RPMI7951 (cell line): ENCODE measurements at places on chromosomes 2 and 18.

DNA sequence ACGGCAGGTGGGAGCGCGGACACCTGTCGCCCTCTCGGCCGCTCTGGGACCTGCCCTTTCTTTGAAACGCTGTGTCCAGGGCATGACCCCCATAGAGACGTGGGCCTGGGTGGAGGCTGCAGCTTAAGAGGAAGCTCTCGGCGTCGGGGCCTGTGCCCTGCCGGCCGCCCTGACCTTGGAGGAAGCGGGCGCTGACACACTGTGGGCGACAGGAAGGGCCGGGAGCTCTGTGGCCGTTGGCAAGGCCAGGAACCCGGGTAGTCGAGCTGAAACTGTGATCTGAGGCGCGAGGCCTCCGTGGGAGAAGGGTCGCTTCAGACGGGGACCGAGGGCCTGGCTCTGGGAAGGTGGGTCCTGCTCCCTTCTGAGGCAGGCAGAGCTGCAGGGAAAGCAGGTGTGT is 28.2 kb downstream of the KCNG2 start:
- DNase-seq: no peak

- no peak for DNase-seq
Observed at GRCh38 chr2:85210511-85210910, 77.3 kb downstream of the TCF7L1 start.

DNA sequence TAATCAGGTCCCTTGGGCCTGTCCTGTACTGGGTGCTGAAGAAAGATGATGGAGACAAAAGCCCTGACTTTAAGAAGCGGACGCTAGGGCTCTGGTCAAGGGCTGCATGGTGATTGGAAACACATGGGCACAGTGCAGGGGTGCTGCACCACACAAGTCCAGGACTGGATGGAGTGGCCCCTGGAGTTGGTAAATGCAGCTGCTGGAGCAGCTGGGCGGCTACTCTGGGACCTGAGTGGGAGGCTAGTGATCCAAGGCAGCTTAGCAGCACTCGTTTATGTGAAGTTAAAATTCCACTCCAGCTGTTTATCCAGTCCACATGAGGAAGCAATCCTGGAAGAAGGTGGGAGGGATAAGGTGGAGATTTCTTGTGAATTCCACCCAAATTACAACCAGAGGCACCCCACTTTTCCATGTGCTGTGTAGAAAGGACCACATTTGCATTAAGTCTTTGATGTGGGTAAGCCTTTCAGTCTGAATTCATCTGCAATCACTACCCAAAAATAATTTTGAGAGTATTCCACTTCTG is 24.9 kb downstream of the MERTK start:
- DNase-seq: peak; percentile 71

- DNase-seq: peak; percentile 82
Observed at GRCh38 chr2:191878548-191879279, 31.8 kb upstream of the CAVIN2 start.

- no peak for DNase-seq
Observed at GRCh38 chr2:152470861-152471854, 136.2 kb downstream of the FMNL2 start.

DNA sequence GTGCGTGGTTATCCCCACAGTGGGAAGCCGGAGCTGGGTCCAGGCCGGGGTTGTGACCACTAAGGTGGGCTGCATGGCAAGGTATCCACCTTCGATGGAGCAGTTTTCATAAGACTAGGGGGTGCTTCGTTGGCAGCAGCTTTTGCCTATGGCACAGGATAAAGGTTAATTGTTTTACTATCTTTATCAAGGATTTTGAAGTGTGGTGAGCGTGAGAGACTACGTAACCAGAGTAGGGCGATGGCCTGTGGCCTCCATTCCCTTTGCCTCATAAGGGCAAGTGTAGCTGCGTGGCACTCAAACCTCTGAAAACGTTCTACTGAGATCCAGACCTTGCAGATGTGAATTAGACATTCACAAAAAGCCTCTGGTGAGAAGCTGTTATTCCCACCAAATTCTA is 206.6 kb downstream of the ACKR3 start:
- no peak for DNase-seq

- DNase-seq: no peak
Observed at GRCh38 chr2:60544062-60544461, 9.4 kb downstream of the BCL11A start.

- peak; percentile 67 for DNase-seq
Observed at GRCh38 chr2:26144953-26145680, 27.8 kb upstream of the GAREM2 start.

DNA sequence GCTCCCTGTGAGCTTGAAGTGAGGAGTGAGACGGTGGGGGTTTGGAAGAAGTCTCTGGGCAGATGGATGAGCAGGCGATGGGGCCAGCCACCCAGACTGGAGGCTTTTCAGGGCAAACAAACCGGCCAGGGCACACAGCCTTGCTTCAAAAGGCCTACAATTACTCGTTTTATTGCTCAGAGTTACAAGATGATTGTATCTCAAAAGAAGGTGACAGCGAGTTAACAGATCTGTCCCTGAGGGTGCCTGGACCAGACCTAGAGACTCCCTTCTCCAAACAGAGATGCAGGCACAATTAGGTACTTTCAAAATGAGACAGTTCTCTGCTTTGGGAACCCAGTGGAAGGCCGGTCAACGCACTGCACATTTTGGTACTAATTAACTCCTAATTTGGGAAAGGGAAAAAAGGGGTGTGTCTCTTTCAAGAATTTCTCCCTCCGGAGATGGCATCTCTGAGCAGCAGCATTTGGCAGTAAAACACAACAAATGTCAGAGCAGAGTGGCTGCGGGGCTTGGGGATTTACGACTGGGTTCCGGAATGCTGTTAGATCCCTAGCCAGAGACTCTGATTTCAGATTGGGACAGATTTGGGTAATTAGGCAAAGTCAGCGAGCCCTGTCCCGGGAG is 226.7 kb downstream of the TTC32 start:
- DNase-seq: peak; percentile 92

- DNase-seq: no peak
Observed at GRCh38 chr2:98015671-98016070, 19.9 kb upstream of the TMEM131 start.

DNA sequence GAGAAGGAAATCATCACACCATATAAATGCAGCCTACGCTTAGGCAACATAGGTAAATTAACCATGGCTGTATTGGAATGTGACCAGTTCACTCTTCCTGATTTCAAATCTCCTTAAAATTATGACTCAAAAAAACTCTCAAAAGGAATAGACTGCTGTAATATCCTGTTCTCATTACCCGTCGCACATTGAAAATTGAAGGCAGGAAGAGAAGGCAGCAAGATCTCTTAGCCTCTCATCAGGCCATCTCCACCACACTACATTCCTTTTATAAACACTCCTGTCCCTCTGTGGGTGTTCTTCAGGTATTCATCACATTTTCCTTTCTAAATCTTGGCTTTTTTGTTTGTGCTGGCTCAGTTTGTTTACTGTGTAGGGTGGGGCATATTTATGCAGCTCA is 83.2 kb downstream of the PPP1R1C start:
- DNase-seq: peak; percentile 6

DNA sequence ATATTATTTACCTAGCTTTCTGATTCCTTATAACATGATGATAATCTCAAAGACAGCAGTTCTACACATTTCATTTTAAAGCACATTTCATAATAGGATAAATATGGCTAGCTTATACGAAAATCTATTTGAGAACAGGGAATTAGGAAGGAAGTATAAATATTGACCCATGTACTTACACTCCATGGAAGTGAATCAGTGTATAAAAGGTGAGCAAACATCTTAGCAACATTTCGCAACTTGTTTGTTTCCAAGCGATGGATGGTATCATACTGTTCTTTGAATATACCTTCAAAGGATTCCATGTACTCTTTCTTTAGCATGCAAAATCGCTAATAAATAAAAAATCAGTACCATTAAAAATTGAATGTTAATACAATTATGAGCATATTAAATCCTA is 53.1 kb downstream of the CWC22 start:
- no peak for DNase-seq

DNA sequence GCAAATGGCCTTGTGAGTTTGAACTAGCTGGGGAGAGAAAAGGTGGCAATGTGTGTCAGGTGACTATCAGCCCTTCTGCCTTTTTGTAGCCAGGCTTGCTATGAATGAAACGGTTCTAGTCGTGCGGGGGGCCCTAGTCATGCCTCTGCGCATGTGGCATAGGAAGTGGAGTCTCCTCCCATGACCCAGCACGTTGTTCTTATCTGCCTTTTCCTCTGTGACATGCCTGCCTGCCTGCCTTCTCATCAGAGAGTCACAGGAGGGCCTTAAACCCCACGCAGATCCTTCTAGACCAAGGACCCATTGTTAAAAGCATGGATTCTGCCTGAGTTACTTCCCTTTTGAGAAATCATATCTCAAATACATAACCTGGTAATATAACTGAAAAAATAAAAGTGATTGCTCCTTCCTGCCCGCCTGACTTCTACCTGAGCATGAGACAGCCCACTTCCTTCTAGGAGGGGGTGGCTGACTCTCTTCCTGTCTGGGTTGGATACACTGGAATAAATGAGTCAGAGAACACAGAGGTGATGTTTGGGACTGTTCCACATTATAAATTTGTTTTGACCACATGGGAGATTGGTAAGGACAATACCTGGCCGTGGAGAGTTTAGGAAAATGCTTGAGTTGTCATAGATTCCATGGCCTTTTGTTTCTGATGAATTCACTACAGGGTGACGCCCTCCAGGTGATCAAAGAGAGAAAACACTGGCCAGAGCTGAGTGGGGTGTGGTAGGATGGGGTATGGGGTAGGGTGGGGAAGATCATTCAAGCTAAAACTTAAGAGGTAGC is 49.8 kb downstream of the FBLN7 start:
- no peak for DNase-seq

GRCh38 chr2:41194230-41194629 is 742.3 kb upstream of the SLC8A1 start:
- peak; percentile 90 for DNase-seq

DNA sequence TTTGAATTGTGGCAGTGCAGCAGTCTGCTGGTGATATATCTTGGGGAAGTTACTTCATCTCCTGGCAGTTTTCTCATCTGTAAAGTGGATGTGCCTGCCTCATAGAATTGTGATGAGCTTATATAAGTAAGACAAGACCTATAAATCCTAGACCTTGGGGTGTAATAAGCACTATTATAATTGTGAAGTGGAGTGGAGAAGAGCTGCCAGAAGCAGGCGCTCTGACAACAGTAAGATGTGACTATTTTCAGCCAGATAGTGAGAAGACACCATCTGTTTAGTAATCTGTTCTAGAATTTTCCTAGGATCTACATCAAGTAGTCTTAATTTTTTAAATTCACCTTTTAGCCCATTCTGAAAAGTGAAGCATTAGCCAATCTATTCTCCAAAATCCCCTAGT is 85.6 kb upstream of the TSPYL6 start:
- peak; percentile 37 for DNase-seq

- no peak for DNase-seq
Observed at GRCh38 chr2:197713271-197713670, 8.1 kb downstream of the MARS2 start.

GRCh38 chr2:82959727-82960126 is 1499.4 kb downstream of the SUCLG1 start:
- no peak for DNase-seq

GRCh38 chr2:9004338-9005204 is 1.1 kb upstream of the MBOAT2 start:
- DNase-seq: peak; percentile 90

DNA sequence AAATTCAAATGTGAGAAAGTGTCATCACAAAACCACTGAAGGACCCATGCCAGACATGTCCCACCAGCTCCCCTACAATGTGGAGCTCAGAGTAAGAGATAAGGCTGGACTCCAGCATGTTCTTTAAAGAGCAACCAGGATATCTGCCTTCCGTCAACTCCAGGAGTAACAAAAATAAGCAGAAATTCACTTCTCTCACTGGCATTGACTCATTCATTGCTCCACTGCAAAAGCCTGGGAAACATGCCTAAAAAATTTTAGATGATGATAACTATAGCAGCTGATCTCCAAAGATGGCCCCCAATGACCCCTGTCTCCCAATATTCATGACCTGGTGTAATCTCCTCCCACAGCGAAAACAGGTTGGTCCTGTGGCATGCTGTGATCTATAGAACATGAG is 314.5 kb downstream of the NCKAP5 start:
- DNase-seq: no peak

- no peak for DNase-seq
Observed at GRCh38 chr2:204126705-204127104, 190.1 kb downstream of the ICOS start.

DNA sequence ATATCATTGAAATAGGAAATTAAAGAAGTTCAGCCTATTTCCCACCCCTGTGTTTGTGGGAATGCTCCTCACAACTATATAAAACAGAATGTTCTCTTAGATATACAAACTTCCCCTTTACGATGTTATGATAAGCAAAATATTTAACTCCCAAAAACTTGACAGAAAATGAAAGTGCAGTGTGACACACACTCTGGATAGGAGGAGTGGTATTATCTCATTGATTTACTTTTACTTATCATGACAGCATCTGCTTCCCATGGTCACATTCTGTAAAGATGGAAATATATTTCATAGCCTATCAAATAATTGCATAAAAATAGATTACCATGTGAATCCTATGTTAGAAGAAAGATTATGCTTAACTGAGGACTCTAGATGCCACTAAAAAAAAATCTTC is 96.6 kb upstream of the STK17B start:
- no peak for DNase-seq

DNA sequence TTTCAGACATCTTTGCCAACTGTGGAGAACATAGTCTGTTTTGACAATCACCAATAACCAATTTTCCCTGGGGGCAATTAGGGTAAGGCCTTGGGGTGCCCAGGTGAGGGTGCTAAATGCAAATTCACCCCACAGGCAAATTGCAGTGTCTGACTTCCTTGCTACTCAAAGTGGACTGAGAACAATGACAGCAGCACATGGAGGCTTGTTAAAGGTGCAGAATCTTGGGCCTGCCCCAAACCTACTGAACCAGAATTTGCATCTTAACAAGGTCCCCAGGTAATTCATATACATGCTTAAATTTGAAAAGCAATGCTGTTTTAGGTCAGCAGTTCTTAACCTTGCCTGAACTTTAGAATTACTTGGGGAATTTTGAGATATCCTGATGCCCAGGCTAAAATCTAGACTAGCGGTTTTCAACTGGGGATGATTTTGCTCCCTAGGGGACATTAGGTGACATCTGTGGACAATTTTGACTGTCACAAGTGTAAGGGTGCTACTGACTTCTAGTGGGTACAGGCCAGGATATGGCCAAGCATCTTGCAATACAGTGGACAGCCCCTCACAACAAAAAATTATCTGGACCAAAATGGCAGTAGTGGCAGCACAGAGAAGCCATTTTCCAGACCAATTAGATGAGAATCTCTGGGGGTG is 80.2 kb upstream of the GCFC2 start:
- DNase-seq: no peak

DNA sequence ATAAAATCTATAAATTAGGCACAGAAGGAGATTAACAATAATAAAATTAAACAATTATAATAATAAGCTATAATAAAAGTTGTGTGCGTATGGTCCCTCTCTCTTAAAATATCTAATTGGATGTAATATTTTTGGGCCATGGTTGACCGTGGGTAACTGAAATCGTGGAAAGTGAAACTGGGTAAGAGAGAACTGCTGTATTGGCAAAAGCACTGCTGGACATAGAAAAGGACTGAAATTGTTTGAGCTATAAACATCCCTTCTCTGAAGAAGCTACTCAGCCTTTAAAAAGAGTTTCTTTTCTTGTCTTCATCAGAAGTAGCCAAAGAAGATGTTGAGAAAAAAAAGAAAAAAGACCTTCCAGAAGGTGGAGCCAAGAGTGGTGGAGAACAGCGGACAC is 379.4 kb downstream of the ZNF521 start:
- DNase-seq: no peak
